ENCODE measurements at places on chromosomes 2 and 18.

- no peak for DNase-seq
These were observed 70.2 kb downstream of the LBH start for GRCh38 chr2:30301551-30301950.

DNA sequence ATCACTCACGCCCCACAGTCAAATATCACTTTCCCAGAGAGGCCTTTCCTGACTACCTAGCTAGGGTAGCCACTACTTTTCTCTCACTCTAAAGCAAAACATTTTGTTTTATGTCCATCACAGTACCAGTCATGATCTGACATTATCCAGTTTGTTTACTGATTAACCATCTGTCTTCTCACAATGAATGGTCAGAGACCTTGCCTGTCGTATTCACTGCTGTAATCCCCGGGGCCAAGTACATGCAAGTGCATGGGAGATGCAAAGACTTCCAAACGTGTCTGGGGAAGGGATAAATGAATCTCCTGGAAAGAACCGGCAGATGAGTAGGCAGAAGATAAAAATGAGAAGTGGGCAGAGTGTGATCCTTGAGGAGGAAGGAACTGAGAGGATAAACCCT, 39.7 kb downstream of the THUMPD2 start:
- no peak for DNase-seq

DNA sequence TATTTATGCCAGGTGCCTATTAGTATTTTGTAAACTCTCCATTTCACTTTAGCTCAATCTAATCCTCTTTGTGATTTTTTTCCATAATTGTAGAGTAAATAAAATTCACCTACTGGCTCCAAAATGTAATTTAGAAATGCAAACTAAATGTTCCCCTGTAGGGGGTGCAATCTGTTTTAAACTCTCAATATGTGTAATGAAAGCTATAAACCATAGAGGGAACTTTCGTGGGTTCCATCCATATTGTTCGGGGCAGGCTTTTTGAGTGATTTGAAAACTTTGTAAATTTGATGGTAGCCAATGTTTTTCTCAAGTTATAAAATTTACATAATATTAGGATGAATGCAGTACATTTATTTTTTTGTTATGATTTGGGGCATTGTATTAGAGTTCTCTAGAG, 49.4 kb downstream of the TSPYL6 start:
- DNase-seq, result no peak

- DNase-seq, result no peak
These were observed 240.2 kb upstream of the CCDC68 start for GRCh38 chr18:55199291-55199963.

- DNase-seq, result no peak
These were observed 140.0 kb upstream of the CYP1B1 start for GRCh38 chr2:38215993-38216392.

DNA sequence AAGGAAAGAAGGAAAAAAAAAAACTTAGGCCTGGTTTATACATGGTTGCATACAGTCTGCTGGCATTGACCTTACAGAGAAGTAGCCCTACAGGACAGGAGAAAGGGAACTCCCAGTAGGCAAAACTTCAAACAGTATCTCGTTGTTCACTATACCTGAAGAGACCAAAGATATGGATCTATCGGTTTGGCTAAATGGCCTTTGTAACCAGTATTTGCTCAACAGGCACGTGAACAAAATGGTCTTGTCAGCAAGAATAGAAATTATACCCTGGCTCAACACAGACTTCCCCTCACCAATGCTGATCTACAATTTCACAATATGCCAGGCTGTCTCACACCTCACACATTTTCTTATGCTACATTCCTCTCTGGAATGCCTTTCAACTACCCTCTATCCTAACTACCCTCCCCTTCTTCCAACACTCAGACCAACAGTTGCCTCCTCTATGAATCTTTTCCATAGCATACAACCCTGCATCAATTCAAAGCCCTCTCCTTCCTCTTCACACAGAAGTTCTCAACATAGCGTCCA, 13.7 kb downstream of the HYCC2 start:
- no peak for DNase-seq

- DNase-seq, result no peak
These were observed 96.2 kb downstream of the RAD51AP2 start for GRCh38 chr2:17422061-17422460.

DNA sequence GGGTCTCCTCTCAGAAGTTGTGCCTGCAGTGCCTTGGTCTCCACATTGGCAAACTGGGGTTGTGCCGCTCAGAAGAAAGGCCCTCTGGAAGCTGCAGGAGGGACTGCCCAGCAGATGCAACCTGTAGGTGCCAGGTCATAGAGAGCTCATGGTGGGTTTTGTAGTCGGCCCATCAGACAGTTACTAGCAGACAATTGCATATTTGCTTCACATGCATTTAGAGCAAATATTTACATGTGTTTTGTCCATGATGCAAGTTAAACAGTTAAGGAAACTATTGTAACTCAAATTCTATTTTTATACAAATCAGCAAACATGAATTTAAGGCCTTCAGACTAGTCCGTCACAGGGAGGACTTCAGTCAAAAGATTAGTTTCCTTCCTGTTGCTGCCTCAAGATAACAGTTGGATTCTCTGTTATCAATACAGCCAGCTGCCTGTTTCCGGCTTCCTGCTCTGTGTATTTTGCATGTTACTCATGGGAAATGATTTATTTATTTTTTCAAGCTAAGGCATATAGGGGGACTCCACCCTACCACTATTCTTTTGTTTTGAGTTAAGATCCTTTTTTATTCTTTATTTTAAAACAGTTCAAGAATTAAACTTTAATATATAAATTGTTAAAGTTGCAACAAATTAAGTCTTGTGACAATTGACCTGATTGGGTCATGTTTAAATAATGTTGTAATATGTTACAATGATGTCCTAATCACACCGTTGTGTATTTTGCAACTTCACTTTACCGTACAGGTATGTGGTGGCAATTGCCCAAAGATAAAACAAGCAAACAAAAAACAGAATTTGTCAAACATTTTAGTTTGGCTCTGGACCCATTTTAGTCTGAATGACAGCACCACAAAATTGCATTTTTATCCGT, 133.5 kb downstream of the SPTBN1 start:
- no peak for DNase-seq

GRCh38 chr2:11996618-11997017, 250.2 kb downstream of the LPIN1 start:
- no peak for DNase-seq

- DNase-seq, result no peak
These were observed 679 bp downstream of the PTMA start for GRCh38 chr2:231708773-231709635.

DNA sequence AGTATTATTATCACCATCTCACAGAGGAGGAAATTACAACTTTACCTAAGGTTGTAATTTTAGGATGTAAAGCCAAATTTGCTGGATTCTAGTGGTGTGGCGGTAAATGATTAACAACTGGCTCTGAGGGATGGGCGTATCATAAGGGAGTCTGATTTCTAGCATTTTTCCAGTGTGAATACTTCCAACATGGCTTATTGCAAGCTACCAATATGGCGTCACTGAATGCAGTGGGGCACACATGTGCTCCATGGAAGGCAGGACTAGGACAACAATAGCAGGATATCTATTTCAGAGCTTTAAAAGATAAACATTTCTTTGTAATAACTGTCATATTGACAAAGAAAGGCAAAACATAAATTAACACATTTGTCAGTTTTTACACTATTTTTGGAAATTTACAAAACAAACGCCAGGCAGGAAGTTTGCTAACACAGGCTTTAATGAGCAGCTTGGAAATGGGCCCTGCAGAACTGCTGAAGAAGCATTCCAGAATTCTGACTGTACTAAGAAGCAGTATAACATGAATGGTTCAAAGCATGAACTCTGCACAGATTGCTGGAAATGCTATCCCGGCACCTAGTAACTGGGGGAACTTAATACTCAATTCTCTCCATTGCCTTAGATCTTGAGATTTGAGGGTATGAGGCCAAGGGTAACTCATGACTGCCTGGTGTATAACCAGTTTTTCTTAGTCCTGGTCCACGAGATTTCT, 439.3 kb upstream of the MAP2 start:
- DNase-seq, result no peak

DNA sequence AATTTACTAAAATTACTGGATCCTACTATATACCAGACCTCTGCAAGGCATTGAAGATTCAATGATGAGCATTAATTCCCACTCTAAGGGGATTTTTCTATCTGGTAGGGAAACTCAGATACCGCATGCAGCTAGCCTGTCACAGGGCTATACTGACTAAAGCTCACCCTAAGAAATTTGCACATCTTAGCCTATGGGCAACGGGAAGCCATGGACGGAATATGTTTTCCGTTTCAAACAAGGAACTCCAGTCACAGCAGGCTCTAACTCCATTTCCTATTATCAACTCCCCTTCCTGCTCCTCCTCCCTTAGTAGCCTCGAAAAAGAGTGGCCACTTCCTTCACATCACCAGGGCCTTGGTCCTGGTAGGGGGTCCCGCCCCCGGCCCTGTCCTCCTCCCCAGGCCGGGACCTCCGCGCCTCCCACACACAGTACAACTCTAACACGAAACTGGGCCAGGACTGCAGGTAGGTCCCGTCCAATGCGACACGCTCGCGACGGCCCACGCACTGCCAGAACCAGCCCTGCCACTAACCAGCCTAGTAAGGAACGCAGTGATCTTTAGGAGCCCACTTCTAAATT, 659 bp upstream of the COX5B start:
- no peak for DNase-seq

DNA sequence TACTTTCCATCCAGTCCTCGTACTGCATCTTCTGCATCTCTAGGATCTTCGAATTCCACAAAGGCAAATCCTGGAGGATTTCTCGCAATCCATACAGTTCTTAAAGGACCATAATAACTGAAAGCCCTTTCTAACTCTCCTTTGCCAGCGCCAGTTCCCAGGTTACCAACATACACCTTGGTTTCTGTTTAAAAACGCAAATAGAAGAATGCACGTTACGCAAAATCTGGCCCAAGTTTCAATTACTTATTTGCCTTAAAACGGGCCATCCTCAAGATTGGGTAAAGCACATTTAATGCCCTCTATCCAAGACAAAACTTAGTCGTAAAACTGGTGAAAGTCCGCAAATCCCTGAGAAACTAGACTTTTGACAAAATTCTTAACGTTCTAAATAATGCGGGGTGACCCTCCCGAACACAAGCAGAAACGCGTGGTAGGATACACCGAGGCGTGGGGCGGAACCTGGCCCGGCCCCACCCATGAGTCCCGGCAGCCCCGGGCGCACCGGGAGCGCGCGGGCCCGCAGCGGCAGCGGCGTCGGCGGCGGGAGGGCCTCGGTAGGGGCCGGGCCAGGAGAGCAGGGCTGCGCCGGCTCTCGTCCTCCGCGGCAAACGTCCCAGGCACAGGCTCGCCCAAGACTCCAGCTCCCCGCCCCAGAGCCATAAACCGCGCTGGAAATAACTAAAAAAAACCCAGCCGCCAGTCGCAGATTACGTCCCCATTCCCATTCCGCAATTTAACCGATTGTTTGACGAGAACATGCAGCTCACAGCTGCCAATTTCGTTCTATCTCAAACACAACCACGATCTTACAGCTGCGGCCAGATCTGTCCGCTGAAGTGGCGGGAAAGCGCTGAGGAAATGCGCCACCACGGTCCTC, 910 bp downstream of the SRSF7 start:
- DNase-seq, result no peak

- DNase-seq, result no peak
These were observed 39.1 kb upstream of the GPR17 start for GRCh38 chr2:127606625-127607398.

DNA sequence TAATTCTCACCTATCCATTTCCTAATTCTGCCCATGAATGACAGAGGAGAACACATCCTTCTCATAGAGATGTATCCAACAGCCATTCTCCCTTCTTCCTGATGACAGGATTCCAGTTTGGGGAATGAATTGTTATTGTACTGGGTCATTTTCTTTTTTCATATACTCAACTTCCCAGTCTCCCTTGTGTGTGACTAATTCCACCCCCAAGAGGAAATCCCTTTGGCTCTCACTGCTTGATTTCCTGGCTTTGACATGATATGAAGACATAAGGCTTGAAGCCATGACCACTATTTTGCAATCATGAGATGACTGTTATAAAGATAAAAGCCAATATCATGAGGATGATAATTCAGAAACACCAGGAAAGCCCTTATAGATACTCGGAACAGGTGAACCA, 384.7 kb upstream of the ACVR2A start:
- no peak for DNase-seq

DNA sequence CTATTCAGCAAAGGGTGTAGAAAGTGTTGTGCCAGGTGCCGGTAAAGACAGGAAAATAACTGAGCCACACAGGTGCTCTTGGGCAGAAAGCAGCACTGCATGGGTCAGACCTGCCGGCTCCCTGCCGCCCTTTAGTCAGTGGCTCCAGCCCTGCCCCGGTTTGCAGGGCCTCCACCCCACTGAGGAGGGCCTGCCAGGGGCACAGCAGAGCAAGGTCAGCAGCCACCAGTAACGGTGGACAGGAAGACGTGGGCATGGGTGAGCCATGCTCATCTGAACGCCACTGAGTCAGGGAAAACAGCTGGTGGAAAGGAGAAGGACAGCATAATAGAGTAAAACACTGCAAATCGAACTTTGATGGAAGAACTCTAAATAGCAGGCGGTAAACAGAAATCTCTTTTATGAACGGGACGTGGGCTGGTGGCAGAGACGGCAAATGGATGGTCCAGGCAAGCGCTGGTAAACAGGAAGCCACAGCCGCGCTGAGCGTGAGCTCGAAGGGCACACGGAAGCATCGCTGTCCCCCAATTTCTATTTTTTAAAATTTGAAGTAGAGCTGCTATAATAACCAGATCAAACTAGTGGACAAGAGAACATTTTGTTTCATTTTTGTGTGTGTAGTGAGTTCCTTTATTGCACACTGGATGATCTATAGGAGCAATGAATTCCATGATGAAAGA, 141.8 kb upstream of the ALKAL2 start:
- DNase-seq, result no peak

GRCh38 chr18:70127359-70127758, 78.1 kb downstream of the RTTN start:
- DNase-seq, result no peak

- DNase-seq, result no peak
These were observed 27.4 kb upstream of the ERCC3 start for GRCh38 chr2:127321303-127321702.

- DNase-seq, result no peak
These were observed 75.1 kb downstream of the CTAGE1 start for GRCh38 chr18:22342625-22343024.

- no peak for DNase-seq
These were observed 28.8 kb downstream of the BCL2 start for GRCh38 chr18:63290821-63291200.

DNA sequence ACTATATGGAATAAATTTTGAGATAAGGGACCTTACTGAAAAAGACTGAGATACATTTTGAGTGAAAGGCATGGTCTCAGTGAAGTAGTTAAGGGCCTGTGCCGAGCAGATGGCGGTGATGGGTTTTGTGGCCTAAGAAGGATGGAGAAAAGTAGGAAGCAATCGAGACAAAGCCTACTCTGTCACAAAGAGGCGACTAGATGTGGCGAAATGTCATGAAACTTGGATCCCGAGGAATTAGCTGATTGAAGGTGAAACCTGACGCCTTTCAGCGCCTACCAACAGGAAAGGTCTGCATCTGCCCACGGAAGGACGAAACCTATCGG, 558 bp upstream of the CEP192 start:
- no peak for DNase-seq

GRCh38 chr18:64528646-64529045, 379.8 kb upstream of the LINC00305 start:
- DNase-seq, result no peak

GRCh38 chr2:75367401-75367800, 168.1 kb upstream of the TACR1 start:
- DNase-seq, result no peak

- no peak for DNase-seq
These were observed 726.8 kb upstream of the DDX18 start for GRCh38 chr2:117087535-117088291.

- no peak for DNase-seq
These were observed 1074.4 kb upstream of the GYPC start for GRCh38 chr2:125581557-125581956.
